ENCODE measurements at places on chromosomes 12 and 14.
A peak's percentile ranks its signal among the peaks of the same experiment; 100 is the strongest.

DNA sequence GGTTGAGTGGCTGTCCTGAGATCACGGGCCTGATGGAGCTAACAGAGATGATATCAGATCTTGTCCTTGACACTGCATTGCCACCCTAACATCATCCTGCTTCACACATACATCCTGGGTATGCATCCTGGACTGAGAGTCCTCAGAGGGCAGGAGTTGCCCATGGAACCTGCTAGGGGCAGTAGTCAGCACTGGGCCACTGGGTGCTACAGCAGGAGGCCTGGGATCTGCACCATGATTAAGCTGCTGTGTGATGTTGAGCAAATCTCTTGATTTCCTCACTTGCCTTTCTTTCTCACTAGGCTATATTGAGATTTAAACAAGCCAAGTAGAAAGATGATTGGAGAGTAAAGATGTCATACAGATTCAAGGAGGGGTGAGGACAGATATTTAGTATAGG is 22.1 kb upstream of the EIF4B start:
- no peak for DNase-seq

- DNase-seq = no peak
Observed at GRCh38 chr14:88870777-88871176, 46.3 kb downstream of the TTC8 start.

DNA sequence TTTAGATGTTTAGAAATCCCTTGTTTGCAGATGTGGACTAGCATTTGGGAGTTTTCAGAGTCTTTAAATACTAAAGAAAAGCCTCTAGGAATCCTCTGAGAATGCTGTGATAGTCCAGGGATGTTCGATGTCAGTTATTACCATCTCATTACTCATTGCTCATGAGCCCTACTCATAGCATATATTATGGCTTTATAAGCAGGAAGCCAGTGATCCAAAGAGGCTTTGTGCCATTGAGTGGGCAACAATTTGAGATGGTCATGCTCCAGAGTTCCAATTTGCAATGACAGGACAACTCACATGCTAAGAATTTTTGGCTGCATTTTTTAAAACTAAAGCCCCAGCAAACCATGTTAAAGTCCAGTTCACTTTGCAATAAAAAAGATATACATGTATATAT is 163.0 kb downstream of the OTOGL start:
- no peak for DNase-seq

- DNase-seq = no peak
Observed at GRCh38 chr12:55188573-55188972, 32.3 kb upstream of the OR10A7 start.

- no peak for DNase-seq
Observed at GRCh38 chr12:106080791-106081170, 58.0 kb downstream of the NUAK1 start.

DNA sequence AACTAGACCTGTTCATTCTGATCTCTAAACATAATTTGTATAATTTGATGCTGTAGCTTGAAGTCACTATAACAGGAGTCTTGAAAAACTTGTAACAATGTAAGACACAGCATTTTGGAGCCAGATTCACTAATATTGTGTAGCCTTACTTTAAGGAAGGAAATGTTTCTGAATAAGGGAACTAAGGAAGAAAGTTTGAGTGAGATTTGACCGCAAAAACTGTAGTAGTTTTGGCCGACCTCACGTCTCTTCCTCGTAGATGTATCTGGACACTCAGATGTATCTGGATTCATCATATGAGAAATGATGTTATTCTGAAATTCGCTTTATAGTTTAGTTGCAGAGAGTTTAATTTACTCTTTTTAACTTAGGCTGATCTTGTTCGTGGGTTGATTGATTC is 13.9 kb upstream of the DNAH10 start:
- DNase-seq = no peak

GRCh38 chr12:107449891-107450290 is 235.7 kb upstream of the PWP1 start:
- no peak for DNase-seq

DNA sequence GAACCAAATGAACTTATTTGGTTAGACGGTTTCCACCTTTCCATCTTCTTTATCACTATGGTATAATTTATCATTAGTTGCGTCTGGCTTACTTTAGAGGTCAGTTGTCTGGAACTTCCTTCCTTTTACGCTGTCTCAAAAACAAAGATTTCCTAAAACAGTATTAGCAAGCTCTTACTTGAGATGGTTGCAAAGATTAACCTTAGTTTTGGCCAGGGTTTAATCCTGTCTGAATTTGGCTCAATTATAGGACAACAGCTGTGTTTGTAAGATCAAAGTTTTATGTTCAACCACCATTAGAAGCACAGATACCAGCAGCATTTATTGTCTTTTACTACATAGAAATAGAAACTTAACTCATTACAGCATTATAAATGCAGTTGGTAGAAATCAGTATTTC is 7.9 kb upstream of the WASHC3 start:
- no peak for DNase-seq

DNA sequence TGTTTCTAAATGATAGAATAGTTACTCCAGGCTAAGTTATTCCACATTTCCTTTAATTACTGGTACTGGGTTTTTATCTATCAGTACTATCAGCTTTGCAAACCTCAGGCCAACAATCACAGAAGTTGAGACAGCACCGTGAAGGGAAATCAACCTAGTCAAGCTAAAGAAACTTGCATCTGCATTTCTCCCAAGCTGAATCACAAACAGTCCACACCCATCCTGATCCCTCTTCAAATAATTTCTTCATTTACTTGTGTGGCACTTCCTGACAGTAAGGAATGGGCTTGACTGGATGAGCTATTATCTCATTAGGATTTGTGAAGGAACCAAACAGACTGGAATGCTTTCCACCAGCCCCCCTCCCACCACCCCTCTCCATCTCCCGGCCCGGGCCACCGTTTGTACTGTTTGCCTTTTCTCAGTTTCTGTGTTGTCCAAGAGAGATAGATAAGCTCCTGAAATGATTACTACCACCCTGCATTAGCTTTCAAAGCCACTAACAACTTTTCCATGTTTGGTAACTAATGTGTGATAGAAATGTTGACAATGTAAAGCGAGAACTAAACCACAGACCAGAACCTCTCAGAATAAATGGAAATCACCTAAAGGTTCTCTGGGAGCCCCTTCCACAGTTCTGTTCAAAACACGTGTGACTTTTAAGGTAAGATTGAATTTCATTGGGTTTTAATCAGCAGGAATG is 236.3 kb downstream of the SLC25A21 start:
- DNase-seq = no peak

DNA sequence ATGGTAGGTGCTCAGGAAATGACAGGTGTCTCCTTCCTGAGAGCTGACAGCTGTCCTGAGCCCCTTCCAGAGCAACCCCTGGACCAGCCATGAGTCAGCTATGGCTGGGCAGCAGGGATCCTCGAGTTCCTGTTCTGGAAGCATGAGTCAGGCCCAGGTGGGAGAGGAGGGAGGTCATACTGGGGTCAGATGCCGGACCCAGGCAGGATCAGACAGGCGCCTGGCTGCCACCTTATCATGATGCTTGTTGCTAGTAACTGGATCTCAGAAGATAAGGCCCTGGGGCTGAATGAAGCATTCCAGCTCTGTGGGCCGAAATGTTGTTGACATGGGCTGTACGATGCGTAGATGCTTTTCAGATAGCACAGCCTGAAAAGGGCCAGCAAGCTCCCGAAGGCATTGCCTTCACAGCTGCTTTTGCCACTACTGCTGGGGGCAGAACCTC is 17.4 kb upstream of the KRT7 start:
- DNase-seq = no peak

- no peak for DNase-seq
Observed at GRCh38 chr12:112514926-112515642, 96.3 kb downstream of the PTPN11 start.

DNA sequence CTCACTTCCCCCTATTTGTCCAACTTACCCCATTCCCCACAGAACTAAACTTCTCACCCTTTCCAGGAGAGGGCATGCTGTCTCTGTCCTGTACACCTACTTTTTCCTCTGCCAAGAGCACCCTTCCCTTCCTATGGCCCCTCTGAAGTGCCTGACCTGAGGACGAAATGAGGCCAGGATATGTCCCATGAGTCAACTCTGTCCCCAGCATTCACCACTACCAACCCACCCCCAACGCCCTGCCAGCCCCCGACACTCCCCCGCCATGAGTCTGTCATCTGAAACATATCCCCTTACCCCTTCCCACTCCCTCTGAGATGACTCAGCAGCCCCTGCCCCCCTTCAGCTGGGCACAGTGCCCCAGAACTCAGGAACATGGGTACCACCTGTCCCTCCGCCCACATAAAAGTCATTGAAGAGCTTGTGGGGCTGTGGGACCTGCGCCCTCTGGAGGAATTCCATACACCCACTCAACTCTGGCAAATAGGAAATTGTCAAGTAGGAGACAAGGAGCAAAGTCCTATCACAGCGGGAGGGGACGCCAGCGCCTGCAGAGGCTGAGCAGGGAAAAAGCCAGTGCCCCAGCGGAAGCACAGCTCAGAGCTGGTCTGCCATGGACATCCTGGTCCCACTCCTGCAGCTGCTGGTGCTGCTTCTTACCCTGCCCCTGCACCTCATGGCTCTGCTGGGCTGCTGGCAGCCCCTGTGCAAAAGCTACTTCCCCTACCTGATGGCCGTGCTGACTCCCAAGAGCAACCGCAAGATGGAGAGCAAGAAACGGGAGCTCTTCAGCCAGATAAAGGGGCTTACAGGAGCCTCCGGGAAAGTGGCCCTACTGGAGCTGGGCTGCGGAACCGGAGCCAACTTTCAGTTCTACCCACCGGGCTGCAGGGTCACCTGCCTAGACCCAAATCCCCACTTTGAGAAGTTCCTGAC is 26.3 kb downstream of the ITGA7 start:
- peak; percentile 5 for DNase-seq

- no peak for DNase-seq
Observed at GRCh38 chr12:15928346-15928745, 17.2 kb downstream of the DERA start.

GRCh38 chr14:56650979-56651378 is 71.4 kb downstream of the TMEM260 start:
- no peak for DNase-seq

DNA sequence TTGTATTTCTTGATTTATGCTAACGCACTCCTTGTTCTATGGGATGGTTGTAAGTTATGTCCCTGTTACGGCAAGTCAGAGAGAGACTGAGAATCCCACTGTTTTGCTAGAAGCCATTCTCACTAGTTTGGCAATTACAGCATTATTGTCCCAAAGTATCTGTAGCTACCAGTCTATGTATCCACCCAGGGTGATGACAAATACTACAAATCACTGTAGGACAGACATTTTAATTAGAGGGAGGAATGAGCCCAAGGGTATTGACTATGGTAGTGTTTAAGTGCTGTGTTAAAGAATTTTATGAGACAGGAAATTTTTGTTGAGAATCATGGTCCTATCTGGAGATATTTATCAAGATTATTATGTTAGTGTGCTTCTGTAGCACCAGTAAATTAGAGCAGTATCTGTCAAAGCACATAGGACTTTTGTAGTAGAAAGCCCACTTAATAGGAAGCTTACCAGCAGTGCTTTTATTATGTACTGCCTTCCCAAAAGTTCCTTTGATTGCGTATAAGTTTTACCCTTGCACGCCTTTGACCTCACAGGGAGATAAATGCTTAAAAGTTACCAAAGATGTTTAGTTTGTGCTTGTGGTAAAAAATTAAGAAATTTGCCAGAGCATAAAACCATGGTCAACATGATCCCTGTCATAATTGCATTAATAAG is 10.7 kb downstream of the PRKCH start:
- DNase-seq = no peak

- DNase-seq = no peak
Observed at GRCh38 chr12:52581481-52581880, 7.8 kb upstream of the KRT74 start.

GRCh38 chr12:58533652-58534051 is 386.7 kb downstream of the LRIG3 start:
- DNase-seq = no peak

DNA sequence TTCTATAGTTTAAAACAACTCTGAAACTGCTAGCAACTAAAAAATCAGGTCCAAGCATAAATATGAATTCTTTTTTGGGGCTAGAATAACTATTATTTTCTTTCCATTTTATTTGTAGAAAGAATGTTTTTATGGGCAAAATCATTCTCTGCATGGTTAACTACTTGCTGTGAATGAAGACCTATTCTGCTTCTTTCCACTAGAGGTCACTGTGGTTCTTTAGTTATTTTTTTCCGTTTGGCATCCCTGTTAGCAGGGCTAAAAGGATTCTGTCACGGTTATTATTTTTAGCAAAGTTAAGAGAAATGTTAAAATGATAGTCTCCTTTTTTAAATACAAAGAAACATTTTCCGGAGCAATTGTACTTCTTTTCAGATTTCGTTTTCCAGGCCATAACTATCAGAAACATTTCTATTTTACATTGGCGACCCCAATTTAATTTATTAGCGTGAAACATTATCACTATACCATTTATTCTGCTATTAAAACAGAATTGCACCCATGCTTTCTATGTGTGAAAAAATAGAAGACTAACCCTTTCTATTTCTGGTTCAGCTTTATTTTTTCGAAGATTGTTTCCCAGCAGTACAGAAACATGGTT is 404.8 kb downstream of the ATP23 start:
- no peak for DNase-seq

GRCh38 chr14:78848234-78848820 is 678.2 kb downstream of the NRXN3 start:
- DNase-seq = no peak

DNA sequence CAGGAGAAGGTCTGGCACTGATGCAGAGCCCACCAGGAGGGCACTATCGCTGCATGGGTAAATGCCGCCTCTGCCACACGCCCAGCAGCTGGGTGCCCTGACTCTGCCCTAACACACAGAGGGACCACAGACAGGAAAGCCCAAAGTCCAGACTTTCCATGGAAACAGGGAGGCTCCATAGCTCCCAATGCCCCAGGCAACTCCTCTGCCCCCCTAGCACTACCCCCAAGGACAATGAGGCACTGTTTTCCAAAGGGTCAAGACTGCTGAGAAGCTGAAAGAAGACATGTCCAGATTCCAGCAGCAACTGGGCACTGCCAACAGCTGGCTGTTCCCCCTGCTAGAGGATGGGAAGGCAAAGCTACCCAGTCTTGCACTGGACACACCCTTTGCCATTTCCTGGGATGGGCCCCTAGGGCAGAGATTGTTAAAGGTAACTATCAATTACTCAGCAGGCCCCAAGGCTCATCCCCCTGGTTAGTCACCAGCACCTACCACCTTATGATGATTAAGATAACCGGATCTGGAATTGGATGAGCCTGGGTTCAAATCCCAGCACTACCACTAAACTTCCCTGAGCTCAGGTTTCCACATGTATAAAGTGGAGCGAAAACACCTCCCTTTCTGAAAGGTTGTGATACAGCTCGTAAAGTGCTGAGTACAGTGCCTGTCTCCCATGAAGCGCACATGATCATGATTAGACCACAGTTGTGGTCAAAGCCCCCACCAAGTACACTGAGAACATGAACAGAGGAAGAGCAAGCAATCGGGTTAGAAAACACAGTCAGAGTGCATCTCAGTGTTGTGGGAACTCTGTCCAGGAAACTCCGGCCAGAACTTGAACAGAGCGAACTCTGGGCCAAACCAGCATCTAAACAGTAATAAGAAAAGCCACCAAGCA is 3.3 kb downstream of the PXN start:
- DNase-seq = no peak

DNA sequence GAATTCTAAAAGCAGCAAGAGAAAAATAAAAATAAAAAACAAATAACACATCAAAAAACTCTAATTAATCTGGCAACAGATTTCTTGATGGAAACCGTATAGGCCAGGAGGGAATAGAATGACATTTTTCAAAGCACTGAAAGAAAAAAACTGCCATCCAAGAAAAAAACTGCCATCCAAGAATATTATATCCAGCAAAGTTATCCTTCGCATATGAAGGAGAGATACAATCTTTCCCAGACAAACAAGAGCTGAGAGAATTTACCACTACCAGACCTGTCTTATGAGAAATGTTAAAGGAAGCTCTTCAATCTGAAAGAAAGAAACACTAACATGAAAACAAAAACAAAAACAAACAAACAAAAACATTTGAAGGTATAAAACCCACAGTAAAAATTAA is 214.8 kb downstream of the EMP1 start:
- DNase-seq = no peak

Measured in activated CD4-positive, alpha-beta T cell treated with anti-CD3 and anti-CD28 coated beads for 4 hours (primary cell).